ENCODE measurements at places on chromosomes 2 and 18.

DNA sequence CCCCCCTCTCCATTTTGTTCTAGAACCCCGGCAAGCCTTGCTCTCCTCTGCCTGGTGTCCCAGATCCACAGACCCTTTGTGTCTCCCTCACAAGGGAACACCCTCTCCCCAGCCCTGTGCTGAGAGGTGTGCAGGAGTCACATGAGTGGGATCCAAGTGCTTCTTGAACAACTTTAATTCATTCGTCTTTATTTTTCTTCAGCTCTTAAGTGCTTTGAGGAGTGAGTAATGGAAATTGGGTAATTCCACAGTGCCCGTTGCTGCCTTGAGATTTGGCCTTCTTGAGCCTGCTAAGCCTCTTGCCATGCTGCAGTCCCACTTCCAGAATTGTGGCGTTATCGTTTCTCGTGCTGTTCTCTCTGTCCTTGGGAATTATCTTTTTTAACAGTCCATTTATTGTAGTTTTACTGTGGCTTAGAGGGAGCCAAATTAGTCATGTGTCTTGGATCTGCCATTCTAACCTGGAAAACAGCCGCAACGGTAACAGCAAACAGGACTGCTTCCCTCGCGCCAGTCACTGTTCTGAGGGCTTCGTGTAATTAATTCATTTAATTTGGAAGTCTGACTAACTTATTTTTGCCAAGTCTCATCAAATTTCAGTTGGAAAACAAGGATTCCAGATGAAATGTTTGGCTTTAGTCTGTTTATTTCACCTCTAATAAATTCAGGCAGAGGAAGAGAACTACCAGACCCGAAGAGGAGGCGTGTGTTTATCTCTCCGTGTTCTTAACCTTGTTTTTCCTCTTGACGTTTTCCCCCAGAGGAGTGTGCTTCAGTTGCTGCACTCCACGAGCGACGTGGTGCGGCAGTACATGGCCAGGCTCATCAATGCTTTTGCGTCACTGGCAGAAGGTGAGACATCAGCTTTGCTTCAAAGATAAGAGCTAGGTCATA lies 72.0 kb downstream of the ARMC9 start:
- no peak for DNase-seq

- DNase-seq, result no peak
Observed at GRCh38 chr2:63853527-63854310, 12.0 kb downstream of the UGP2 start.

DNA sequence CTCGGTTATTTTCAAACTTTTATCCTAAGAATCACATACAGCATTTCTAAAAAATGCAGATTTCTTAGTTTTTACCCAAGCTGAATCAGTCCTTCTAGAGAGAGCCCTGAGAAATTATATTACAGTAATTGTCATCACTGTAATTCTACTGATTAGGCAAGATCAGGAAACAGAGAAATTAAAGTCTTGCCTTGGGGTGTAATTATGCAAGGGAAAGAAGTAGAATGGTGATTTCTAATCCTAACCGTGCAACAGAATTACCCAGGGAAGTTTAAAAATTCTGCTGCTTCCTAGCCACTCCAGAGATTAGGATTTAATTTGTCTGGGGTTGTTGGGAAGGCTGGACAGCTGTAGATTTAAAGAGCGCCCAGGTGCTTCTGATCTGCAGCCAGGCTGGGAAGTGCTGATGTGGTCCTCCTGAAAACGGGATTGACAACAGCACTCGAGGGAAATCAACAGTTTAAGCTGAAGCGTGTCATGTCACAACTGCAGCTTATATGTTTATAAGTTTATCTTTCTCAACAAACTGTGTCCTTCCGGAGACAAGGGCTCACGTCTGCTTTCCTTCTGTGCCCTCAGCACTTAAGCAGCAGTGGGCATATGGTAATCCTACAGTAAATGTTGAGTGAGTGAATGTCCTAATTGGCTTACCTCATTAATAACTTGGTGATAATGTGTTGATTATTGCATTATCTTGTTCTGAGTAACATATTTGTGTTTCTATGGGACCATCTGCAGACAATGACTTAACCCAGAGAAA lies 671.9 kb upstream of the SOX11 start:
- no peak for DNase-seq

DNA sequence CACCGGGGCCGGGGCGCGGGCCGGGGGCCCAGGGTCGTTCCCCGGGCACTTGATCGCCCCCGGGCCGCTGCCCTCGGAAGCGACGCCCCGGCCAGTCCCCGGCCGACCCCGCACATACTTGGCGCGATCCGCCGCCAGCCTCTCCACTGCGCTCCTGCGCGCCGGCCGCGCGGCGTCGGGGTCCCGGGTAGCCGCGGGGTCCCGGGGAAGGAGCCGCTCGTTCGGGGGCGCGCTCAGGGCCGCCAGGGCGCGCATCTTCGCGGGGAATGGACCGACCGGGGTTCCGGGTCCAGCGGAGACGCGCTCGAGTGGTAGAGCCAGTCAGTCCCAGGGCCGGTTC lies 204 bp downstream of the FAM110C start:
- DNase-seq, result no peak

GRCh38 chr18:10085416-10085815 lies 171.6 kb downstream of the VAPA start:
- no peak for DNase-seq

DNA sequence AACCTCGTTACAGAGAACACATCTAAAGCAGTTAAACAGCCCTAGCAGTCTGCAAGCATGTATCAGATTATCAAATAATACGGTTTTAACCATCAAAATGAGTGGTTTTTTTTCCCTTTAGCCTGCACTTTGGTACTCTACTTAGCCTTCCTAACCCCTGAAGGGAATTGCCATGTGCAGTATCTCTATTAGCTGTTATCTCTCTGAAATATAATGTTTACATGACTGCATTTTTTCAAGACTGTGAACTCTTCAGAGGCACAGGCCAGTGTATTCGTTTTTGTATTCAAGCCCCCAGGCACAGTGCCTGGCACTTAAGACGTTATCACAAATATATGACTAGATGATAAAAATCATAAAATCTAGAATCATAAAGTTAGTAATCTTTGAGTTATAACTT lies 509.5 kb downstream of the PARD3B start:
- DNase-seq, result no peak

DNA sequence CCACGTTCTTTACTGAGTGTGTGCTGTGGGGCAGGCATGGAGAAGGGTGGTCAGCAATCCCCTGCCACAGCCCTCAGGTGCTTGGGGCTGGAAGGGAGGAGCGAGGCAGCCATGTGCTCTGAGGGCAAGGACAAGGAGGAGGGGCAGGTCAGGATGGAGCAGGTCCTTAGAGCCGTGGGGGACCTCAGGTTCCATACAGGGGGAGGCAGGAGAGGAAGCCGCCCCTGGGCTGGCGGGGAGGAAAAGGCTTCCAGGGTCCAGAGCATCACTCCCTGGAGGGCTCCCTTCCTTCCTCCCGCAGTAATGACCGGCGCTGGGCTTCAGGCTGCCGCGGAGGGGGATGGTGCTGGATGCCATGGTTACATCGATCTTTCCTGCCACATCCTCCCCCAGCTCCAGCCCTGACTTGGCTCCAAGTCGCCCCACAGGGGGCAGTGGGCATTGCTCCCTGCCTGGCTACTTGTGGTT lies 6.6 kb downstream of the GAREM2 start:
- no peak for DNase-seq

- no peak for DNase-seq
Observed at GRCh38 chr18:21386523-21387240, 144.7 kb downstream of the GREB1L start.

DNA sequence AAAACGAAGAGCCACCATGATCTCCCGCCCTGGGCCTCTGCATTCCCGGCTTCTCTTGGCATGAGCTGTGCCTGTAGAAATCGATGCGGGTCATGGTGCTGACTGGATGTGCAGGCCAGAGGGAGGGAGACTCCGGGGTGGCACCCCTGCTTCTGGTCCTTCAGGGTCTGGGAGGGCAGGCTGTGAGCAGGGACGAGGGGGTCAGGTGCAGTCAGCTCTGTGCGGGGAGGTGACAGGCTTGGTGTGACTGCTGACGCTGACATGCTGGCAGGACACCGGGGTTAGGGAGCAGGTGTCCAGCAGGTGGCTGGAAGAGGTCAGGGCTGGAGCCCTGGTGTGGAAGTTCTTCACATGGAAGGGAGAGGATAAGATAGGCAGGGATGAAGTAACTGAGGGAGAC lies 48.7 kb upstream of the KCNF1 start:
- no peak for DNase-seq

- no peak for DNase-seq
Observed at GRCh38 chr2:67626656-67627055, 229.5 kb downstream of the ETAA1 start.

DNA sequence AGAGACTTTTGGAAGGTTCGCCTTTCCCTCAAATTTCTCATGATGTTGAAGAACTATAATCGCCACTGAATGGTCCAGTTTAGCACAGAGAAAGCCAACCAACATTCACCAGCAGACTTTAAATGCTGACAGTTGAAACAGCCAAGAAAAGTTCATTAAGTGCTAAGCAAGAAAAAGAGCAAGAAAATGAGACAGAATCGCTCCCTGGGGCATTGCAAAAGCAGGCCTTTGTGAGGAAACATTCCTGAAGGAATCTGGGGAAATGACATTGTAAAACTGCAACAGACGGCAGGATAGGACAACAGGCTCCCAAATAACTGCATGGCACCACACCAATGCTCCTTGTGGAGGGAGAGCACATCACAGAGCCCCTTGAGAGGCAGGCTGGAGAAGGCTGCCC lies 269.3 kb upstream of the ID2 start:
- no peak for DNase-seq

DNA sequence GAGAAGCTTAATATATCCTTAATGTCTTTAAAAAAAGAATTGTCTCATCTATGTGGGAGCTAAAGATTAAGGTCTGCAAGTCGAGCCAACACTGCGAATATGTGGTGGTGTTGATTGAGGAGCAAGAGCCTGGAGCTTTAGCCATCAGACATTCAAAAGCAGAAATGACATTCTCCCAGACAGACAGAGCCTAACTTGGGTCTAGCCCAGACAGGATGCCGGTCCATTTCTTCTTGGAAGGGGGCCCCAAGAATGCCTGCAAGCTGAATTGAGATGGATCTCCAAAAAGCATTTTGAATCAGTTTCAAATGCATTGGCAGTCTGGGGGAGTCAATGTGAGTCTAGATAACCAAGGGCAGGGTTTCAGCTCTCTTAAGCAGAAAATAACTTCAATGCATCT lies 30.1 kb upstream of the EML4 start:
- no peak for DNase-seq

DNA sequence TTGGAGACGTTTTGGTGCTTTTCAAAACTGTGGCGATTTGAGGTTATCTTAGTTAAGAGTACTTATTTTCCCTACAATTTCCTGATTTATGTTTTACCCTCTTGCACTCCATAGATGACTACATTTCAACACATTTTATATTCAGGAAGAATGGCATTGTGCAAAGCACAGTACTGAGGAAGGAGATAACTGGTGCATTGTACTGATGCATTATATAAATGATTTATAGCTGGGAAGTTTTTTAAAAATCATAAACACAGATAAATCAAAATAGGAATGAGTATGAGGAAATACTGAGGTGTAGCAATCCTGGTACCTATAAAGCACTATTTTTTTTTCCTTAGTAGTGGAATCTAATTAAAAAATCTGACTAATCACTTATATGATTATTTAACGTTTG lies 5.6 kb downstream of the REL start:
- DNase-seq, result no peak

DNA sequence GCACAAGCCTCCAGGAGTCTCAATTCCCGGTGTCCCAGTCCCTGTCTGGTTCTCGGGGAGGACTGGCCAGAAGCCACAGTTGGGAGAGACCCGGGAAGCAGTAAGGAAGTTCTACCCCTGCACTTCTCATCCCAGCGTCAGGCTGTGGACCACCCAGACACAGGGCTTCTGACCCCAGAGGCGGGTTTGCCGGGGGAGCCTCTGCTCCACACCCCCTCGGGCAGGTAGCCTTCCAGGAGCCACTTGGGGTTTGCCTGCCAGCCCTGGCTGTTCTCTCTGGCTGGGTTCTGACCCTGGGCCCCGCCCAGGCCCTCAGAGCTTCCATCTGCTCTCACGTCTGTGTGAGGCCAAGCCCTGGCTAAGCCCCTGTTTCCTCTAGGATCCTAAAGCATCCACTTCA lies 94.4 kb upstream of the GPC1 start:
- no peak for DNase-seq

DNA sequence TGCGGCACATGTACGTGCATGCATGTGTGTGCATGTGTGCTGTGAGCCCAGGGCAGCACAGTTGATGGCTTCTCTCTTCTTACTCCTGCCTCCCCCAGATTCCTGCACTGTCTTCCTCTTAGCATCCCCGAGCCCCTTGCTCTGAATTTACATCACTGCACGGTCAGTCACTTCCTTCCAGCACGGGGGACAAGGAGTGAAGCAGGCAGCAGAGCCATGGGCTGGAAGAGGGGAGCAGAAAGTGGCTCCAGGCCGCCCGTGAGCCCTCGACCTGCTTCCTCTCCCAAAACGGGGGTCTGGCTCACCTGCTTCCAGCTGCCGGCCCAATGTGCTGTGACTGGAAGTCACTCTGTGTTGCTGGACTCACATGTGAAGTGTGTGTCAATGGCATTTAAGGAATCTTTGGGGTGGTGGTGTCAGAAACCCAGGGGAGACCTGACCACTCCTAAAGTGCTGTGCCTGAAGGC lies 106.1 kb downstream of the FAM210A start:
- DNase-seq, result no peak

DNA sequence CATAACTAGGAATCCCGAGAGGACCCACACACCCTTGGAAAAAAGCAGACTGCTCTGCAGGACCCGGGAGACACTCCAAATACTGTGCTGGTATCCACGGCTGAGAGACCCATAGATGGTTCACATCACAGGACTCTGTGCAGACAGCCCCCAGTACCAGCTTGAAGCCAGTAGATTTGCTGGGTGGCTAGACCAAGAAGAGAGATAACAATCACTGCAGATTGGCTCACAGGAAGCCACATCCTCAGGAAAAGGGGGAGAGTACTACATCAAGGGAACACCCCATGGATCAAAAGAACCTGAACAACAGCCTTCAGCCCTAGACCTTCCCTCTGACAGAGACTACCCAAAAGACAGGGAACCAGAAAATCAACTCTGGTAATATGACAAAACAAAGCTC lies 223.8 kb upstream of the LRATD1 start:
- DNase-seq, result no peak

DNA sequence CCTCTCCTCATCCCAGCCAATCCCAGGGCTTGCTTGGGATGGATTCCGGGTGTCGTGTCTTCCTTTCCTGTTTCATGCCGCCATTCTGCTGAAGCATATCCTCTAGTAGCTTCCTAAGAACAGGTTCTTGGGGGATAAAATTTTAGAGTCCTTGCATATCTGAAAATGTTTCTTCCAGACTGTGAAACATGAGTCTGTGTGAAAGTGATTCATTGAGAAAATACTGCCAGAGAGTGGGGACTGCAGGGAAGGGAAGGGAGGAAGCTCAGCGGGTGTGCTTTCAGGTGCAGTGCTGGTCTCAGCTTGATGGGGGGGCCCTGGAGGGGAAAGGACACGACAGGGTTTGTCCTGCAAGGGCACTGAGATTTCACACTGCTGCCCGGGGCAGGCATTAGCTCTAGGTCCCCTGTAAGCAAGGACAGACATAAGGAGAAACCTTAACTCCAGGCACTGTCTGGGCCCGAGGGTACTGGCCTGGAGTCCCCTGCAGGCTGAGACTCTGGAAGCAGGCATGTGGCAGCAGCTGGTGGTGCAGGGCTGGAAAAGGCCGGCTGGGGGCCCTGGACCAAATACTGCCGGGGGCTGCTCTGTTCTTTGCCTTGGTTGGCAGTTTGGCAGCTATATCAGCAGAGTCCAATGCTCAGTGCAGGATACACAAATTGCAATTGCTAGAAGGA lies 97.6 kb upstream of the HS6ST1 start:
- no peak for DNase-seq
